Osteocyte (in vitro differentiated cells): ENCODE measurements at places on chromosomes 16 and 17. TPM values are rescaled to one million over a fixed set of nuclear protein-coding genes. Genes with fewer than 3 reads are reported as not detected.

The SLC5A11 gene
- not detected in 2 replicates for total RNA-seq

The CBFA2T3 gene
- not detected in 2 replicates for total RNA-seq

The SMURF2 gene
- total RNA-seq, result 41.7 and 42.3 TPM in 2 replicates

The NLK gene
- total RNA-seq, result 16.4 and 17.5 TPM in 2 replicates

The KRT23 gene
- total RNA-seq, result not detected in 2 replicates

The SSTR5 gene
- not detected in 2 replicates for total RNA-seq

The CTRB1 gene
- total RNA-seq, result not detected in 2 replicates

The NPIPB6 gene
- total RNA-seq, result 5.2 and 7.0 TPM in 2 replicates

The KCNJ18 gene
- total RNA-seq, result not detected in 2 replicates

The AURKB gene
- 13.3 and 15.7 TPM in 2 replicates for total RNA-seq

The KRTAP4-1 gene
- not detected in 2 replicates for total RNA-seq

The CDRT15L2 gene
- not detected in 2 replicates for total RNA-seq

The TM4SF5 gene
- total RNA-seq, result not detected in 2 replicates
